ENCODE measurements at places on chromosomes 7 and 10.
A peak's percentile ranks its signal among the peaks of the same experiment; 100 is the strongest.

GRCh38 chr10:123838596-123839310 lies 52.9 kb downstream of the CPXM2 start:
- no peak for DNase-seq

DNA sequence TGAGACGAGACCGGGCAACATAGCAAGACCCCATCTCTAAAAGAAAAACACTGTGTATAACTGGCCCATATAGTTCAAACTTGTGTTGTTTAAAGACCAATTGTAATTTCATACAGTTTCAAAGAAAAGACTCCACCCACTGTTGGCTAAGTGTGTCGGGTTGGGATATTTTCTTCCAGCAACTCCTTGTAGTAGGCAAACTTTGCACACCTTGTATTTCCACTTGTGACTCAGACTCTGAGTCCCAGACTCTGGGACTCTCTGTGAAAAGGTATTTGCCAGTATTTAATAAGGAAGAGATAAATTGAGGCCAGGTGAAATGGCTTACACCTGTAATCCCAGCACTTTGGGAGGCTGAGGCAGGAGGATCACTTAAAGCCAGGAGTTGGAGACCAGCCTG lies 29.3 kb upstream of the RHBDD2 start:
- DNase-seq, result no peak

DNA sequence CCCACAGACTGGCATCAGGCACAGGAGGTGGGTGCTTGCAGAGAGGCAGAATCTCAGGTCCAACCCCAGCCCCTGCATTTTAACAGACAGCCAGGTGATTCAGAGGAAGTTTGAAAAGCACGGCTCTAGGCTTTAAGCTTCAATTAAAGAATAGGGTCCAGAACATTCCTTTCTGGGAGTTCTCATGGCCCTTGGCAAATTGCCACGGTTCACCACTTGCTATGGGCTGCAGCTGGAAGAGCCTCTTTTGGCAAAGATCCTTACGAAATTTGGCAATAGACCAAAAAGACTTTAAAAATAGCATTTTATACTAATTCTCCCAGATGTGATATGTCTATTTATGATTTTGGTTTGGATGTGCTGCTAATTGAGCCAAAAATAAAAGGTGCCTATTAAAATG lies 148.1 kb downstream of the ITGA8 start:
- DNase-seq, result peak; percentile 63

DNA sequence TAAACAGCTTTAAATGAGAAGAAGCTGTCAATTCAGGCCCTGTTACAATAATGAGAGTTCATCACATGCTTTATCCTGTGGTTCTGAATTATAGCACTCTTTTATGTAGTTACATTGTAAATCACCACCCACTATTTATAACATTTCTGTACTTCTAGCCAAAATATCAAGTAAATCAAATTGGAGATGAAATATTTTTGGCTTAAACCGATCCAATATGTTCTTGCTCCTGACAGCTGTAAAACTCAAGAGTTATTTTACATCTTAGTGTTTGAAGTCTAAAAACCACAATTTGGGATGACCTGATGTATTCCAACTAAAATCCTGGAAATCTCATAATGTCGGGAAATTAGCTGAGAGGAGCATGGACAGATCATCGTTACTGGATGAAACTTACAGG lies 371.2 kb upstream of the LRRN3 start:
- no peak for DNase-seq

GRCh38 chr10:125029584-125030242 lies 87.8 kb downstream of the ZRANB1 start:
- DNase-seq, result peak; percentile 52

- DNase-seq, result no peak
Measured at GRCh38 chr10:28211759-28212158, 91.1 kb downstream of the MPP7 start.

DNA sequence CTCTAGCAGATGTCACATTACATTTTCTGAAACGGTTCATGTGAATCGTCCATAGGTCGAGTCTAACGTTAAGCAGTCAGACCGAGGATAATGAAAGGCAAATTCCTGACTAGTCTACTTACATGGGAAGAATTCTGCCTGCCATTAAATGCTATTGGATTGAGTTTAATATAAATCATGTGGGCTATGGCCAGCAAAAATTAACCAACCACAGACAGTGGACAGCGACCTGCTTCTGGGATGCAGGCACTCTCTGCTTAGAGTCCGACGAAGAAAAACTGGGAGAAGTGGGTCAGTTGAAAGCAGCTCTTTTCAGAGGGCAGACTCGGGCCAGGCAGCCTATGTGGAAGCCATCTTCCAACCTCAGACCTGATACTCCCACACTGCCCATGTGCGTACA lies 16.6 kb downstream of the PIP4K2A start:
- no peak for DNase-seq

DNA sequence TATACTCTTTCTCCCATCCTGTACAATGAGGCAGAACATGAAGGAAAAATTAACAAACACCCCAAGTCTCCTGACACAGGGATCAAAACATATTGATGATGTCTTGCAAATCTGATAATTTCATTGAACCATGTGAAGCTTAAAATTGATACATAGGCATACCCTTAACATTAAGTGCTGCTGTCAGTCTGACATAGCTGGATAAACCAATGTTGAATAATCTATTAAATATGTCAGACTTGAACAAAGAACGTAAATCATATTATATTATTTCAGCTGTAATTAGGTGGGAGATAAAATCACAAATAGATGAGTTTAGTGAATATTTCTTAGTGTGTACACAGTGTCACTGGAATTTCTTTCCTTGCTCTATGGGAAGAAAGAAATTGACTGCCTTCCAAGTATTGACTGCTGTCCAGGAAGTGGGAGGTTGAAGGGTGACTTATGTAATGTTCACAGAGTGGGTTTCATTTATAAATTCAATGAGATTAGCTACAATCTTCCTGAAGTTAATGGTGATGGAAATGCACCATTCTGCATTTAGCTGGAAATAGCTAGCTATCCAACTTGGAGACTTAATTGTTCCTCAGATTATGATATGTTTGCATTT lies 170.8 kb downstream of the AUTS2 start:
- no peak for DNase-seq

- no peak for DNase-seq
Measured at GRCh38 chr7:2006231-2006771, 226.4 kb downstream of the MAD1L1 start.

Measured in EL (cell line).